K562 (cell line): ENCODE measurements at places on chromosomes 7 and 10. TPM values are rescaled to one million over a fixed set of nuclear protein-coding genes. Genes with fewer than 3 reads are reported as not detected.

The ABLIM1 gene
- 0.49 and 0.81 TPM in 2 replicates for total RNA-seq

DNA sequence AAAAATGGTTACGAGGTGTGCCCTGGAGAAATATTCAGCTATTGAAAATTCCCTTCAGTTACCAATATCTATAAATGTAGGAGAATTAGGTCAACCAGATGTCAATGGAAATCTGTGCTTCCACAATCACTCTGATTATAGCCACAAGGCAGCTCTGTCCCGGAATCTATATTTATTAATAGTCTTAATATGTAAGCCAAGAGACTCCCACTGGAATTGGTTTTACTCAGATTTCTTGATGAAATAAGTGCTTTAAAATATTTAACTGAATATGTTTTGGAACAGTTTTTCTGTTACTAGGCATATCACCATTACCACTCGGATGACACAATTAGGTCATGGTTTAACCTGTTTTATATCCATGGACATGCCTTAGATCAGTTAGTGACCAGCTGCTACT is 169.6 kb downstream of the POM121L12 start:
- DNase-seq = no peak
- H3K36me3 ChIP-seq = no peaks in the 10 kb centered on the region
- no peak overlapping the region for H3K27ac ChIP-seq

The NAT16 gene
- not detected in 2 replicates for total RNA-seq

The LIPK gene
- total RNA-seq = not detected in 2 replicates

GRCh38 chr10:121078036-121078435 is 226.9 kb downstream of the WDR11 start:
- H3K27me3 ChIP-seq = no peaks in the 10 kb centered on the region
- no peak overlapping the region for H3K27ac ChIP-seq
- DNase-seq = no peak
- no peak overlapping the region for H3K4me3 ChIP-seq
- H3K4me1 ChIP-seq = no peaks in the 10 kb centered on the region

The CTBP2 gene
- total RNA-seq = 6.5 and 8.8 TPM in 2 replicates

GRCh38 chr7:142626420-142627035 is 122.7 kb upstream of the PRSS1 start:
- peaks cover 8% of the 10 kb centered on the region for H3K27me3 ChIP-seq
- DNase-seq = peak; percentile 60
- no peaks in the 10 kb centered on the region for H3K36me3 ChIP-seq
- H3K4me3 ChIP-seq = no peak overlapping the region

DNA sequence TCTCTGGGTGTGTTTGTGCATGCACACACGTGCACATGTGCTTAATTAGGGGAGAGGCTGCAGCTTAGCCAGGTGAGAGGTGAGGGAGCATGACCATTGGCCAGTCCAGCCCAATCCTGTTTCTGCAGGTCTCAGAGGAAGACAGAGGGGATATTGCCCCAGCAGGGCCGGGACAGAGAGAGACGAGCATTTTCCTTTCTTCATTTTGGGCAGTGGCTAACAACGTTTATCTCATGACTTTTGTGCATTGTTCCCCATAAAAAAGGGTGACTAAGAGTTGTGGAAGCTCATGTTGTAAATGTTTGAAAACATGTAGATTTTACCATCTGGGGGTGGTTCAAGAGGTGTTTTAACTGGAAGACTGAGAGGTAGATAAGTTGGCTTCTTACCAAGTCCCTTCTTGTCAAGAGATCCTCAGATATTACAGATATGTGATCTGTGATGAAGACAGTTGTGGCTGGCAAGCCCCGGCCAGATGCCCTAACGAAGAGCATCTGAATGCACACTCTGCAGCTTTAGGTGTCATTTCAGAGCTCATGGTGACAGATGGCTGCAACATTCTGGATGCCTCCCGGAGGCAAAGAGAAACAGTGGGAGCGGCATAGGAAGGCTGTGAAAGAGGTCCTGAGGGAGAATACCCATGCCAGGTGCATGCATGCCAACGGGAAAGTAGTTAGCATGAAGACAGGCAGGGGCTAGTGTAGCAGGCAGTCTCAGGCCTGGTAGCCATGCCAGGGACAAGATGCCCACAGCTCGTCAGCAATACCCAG is 16.7 kb upstream of the DMBT1 start:
- no peak overlapping the region for H3K4me3 ChIP-seq
- no peaks in the 10 kb centered on the region for H3K4me1 ChIP-seq
- no peaks in the 10 kb centered on the region for H3K36me3 ChIP-seq
- H3K27ac ChIP-seq = no peak overlapping the region
- no peaks in the 10 kb centered on the region for H3K27me3 ChIP-seq

- no peaks in the 10 kb centered on the region for H3K36me3 ChIP-seq
- no peak overlapping the region for H3K27ac ChIP-seq
- no peak overlapping the region for H3K4me3 ChIP-seq
- H3K27me3 ChIP-seq = no peaks in the 10 kb centered on the region
- no peaks in the 10 kb centered on the region for H3K4me1 ChIP-seq
These were observed 144.5 kb upstream of the POT1 start for GRCh38 chr7:125074141-125074540.

GRCh38 chr10:20202337-20202736 is 386.1 kb downstream of the PLXDC2 start:
- no peaks in the 10 kb centered on the region for H3K36me3 ChIP-seq
- H3K27ac ChIP-seq = no peak overlapping the region
- H3K27me3 ChIP-seq = no peaks in the 10 kb centered on the region
- H3K4me1 ChIP-seq = no peaks in the 10 kb centered on the region

- H3K4me3 ChIP-seq = no peak overlapping the region
- no peak for DNase-seq
- no peaks in the 10 kb centered on the region for H3K4me1 ChIP-seq
- peaks cover 23% of the 10 kb centered on the region; the same call in 1 of the 3 replicates for H3K36me3 ChIP-seq
These were observed 34.4 kb downstream of the RCC1L start for GRCh38 chr7:75039166-75039565.

DNA sequence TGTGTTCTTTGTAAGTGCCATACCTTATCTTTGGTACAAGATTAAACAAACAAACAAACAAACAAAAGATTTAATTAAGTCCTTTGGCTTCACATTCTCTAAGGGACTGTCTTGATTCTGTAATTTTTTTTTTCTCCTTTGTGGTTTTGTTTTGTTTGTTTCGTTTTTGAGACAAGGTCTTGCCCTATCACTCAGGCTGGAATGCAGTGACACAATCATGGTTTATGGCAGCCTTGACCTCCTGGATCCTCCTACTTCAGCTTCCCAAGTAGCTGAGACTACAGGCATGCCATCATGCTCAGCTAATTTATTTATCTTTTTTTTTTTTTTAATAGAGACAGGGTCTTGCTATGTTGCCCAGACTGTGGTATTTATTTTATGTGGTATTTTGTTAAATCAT is 165.8 kb downstream of the LRRC4 start:
- peaks cover 64% of the 10 kb centered on the region for H3K36me3 ChIP-seq
- no peaks in the 10 kb centered on the region for H3K27me3 ChIP-seq
- H3K4me1 ChIP-seq = no peaks in the 10 kb centered on the region
- H3K4me3 ChIP-seq = no peak overlapping the region
- H3K27ac ChIP-seq = no peak overlapping the region
